Stimulated activated CD8-positive, alpha-beta memory T cell treated with anti-CD3 and anti-CD28 coated beads, Interleukin-4, amount 100 ng/mL, for 4 hours (primary cell): ENCODE measurements at places on chromosomes 3 and 15.

DNA sequence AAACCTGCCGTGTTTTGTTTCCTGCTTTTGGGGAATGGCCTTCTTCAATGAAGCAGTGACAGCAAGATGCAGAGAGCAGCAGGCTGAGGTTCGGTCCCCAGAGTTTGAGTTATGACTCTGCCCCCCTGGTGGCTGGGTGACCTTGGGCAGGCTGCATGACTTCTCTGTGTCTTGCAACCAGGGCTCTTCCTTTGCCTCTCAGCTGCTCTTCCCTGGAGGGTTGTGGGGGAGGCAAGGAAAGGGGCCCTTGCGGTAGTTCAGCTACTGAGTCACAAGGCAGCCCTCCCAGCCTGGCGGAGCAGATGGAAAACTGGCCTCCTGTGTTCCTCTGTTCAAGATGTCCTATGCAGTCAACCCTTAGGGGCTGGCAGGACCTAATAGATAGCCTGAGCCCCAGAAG is 17.1 kb downstream of the CTXND1 start:
- no peak for DNase-seq

- DNase-seq = no peak
These were observed 217.3 kb upstream of the GOLIM4 start for GRCh38 chr3:168312984-168313383.

DNA sequence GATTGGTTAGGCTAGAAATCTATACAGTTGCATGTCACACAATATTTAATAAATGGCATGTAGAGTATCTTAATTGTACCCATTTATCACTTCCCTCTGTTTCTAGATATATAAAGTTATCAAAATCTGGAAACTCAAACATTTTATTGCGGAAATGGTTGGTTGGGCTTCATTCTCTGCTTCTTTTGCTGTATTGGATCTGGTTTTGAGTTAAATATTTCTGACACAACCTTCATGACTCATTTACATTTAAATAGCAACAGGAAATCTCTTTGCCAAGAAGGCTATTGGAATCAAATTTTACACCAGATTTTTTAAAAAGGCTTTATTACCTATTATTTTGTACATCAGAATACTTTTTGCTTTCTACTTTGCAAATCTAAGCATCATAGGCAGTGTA is 153.8 kb downstream of the EBLN2 start:
- no peak for DNase-seq

- DNase-seq = no peak
These were observed 122.4 kb downstream of the SMAD6 start for GRCh38 chr15:66824424-66824823.

DNA sequence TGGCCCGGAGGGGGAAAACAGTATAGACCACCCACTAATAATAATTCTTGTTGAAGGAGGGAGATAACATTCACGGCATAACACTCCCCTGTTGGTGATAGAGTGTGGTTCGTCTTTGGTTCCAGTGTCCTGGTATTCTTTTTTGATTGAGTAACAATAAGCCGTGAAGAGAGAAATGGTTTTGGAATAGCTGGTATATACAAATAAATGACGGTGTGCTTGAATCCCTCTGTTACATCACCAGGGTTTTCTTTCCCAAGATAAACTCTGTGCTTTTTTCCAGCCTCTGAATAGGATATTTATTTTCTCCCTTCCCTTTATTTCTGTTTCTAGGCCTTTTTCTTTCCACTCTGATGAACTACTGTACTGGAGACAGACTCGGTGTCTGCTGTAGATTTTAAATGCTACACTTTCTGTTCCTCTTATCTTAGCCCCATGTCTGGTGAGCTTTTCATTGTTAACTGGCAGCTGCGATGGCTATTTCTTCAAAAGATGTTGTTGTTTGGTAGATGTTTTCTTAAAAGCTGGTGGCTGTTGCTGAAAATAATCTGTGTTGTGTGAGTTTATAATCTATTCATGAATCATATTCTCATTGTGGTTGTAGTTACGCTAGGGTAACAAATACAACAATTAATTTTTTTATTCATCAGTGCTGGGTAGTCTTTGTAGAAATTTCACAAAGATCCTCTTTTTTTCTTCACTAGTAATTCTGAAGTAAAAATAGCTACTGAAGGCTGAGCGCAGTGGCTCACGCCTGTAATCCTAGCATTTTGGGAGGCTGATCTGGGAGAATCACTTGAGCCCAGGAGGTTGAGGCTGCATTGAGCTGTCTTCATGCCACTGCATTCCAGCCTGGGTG is 15.5 kb upstream of the SCAANT1 start:
- DNase-seq = no peak

DNA sequence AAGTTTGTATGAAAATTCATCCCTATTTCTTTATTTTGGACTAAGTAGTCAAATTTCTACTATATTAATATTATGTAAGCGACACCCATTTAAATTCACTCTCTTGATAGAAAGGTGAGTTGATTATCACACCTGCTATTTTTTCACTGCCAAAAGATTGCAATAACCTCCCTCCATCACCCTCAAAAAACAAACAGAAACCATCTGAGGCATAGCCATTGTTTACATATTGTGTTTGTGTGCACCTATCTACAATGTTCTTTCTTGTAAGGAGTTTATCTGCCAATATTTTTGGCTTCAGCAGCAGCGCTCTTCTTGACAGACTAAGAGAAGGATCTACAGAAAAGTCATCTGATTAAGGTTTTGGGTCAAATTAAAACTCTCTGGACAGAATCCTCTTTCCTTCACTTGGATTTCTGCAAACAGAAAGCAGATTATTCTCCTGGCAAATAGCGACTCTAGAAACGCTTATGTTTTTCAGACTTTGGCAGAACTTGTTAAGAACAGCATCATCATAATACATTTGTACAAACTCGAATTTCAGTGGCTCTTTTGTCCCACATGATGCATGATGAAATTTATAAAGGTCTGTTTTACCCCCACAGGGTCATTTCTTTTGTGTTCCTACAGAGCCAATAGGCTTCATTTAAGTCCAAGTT is 48.6 kb downstream of the KCNMB2 start:
- no peak for DNase-seq

DNA sequence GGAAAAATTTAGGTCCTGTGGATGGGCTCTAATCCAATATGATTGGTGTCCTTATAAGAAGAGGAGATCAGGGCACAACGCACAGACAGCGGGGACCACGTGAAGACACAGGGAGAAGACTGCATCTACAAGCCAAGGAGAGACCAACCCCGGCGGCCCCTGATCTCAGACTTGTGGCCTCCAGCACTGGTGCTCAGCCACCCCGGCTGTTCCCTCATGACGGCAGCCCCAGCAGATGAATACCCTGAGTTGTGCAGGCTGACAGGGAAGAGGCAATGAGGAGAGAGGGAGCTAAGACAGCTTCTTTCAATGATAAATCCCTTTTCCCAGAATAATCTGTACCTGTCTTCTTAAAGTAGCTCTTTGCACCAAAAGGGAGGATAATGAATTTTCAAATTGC is 33.3 kb upstream of the CGNL1 start:
- no peak for DNase-seq

- no peak for DNase-seq
These were observed 74.0 kb downstream of the CHSY1 start for GRCh38 chr15:101177866-101178265.

DNA sequence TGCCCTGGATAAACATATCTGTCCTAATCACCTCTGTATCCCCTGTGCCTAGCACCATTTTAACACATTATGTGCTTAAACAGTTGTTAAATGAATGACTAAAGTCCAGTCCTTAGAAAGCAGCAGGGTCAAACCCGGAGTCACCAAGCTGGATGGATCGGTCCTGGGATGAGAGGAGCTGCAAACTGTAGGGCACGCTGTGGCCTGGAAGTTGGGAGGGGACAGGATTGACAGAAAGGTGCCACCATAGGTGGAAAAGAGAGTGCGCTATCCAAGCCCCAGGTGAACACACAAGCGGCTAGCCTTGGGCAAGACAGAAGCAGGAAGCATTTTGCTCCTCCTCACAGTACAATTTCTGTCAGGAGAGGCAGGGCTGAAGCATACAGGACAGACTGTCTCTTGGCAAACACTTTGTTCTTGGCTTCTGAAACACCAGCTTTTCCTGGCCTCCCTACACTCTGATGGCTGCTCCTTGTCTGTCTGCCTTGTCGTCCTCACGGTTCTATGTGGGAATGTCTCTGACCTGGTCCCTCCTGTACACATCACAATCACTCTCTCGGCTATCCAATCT is 48.4 kb upstream of the KY start:
- DNase-seq = no peak

- DNase-seq = no peak
These were observed 441.3 kb upstream of the THBS1 start for GRCh38 chr15:39139431-39140059.

GRCh38 chr3:100953103-100953502 is 40.1 kb downstream of the ABI3BP start:
- DNase-seq = no peak

DNA sequence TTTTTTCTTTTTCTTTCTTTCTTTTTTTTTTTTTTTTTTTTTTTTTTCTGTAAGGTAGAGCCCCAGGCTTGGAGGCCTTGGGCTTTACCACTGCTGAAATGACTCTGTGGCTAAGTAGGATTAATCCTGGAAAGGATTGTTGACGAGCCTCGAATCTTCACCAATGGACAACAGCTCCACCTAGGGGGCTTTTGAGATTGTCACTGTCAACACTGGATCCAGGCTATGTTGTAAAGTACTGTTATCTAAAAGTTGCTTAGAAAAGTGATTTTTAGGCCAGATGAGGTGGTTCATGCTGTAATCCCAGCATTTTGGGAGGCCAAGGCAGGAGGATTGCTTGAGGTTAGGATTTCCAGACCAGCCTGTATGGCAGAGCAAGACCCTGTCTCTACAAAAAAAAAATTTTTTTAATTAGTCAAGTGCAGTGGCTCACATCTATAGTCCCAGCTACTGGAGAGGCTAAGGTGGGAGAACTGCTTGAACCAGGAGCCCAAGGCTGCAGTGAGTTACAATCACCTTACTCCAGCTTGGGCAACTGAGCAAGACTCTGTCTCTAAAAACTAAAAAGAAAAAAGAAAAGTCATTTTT is 41.6 kb downstream of the KLHL18 start:
- DNase-seq = no peak

- no peak for DNase-seq
These were observed 773.1 kb upstream of the NR2F2 start for GRCh38 chr15:95557226-95558046.

DNA sequence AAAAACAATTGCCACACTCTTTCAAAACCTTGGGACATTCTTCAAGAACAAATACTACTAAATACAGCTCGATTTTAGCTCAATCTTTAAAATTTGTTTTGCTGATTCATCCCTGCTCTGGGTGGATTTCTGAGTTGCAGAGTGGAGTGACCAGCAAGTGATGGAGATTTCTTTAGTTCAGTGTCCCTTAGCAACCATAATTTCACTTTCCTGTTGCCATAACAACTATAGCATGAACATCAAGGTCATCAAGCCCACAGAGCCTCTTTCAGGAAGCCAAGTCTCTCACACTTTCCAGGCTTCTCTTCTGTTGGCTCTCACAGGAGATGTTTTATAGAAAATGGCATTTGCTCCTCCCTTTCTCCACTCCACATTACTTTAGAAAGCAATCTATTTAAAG is 597.2 kb upstream of the ADAMTS9 start:
- no peak for DNase-seq

DNA sequence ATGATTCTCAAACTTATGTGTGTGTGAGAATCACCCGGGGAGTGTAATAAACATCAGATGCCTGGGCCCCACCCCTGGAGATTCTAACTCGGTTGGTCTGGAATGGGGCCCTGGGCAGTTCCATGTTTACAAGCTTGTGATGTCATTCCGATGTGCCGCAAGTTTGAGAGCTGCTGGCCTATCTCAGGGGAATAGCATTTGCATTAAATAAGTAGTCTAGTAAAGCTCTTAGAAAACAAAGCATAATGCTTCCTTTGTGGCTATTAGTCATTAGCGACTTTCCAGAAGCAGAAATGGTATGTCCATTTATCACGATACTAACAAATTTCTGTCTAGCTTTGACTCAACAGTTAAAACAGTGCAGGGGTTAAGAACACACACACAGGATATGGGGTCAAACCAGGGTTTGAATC is 20.9 kb downstream of the PGBD4 start:
- DNase-seq = no peak

GRCh38 chr15:68691705-68692104 is 112.9 kb downstream of the CORO2B start:
- no peak for DNase-seq

DNA sequence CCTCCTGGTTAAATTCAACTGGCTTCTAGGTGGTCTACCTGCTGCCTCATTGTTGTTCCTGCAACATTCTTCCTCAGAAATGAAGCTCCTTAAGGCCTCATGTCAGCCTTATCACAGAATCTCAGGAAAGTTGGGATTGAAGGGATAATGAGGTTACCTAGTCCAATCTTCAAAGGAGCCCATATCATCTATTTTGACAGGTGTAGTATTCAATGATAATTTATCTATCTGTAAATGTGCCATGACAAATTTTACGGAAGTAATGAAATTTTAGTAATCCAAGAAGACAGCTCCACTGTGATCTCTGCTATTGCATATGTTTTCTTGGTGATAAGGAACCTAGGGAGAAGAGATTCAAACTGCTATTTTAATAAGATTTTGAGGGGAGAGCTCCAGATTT is 973.8 kb downstream of the ROBO2 start:
- no peak for DNase-seq

- no peak for DNase-seq
These were observed 235.8 kb upstream of the TMCO5A start for GRCh38 chr15:37698679-37699078.

- no peak for DNase-seq
These were observed 16.4 kb downstream of the GRIP2 start for GRCh38 chr3:14523792-14524191.

- DNase-seq = no peak
These were observed 10.4 kb downstream of the SYN2 start for GRCh38 chr3:12014613-12015012.

DNA sequence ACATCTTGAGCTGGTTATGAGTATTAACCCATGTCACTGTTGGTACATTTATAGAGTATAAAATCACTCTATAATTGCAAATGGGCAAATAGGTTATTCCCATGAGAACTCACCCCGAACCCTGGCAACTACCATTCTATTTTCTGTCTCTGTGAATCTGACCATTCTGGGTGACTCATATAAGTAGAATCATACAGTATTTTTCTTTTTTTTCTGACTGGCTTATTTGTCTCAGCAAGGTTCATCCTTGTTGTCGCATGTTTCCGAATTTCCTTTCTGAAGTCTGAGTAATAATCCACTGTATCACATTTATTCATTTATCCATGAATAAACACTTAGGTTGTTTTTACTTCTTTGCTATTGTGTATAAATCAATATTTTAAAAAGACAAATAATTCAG is 59.9 kb upstream of the CHRM5 start:
- DNase-seq = no peak

DNA sequence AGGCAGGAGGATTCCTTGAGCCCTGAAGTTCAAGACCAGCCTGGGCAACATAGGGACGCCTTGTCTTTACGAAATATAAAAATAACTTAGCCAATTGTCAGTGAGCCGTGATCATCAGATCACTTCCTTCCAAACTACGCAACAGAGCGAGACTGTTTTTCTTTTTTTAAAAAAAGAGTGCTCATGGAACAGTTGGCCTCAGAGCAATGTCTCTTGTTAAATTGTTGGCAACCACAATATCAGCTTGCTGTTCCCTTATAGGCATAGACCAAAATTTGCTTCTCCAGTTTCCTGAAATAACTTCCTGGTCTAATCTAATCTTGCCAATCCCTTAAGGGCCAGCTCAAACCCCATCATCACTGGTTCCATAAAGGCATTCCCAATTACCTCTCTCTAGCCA is 93.3 kb upstream of the SLC4A7 start:
- DNase-seq = no peak
